Stimulated activated CD8-positive, alpha-beta memory T cell treated with anti-CD3 and anti-CD28 coated beads, Interleukin-4, amount 100 ng/mL, for 24 hours (primary cell): ENCODE measurements at places on chromosomes 4 and X.

DNA sequence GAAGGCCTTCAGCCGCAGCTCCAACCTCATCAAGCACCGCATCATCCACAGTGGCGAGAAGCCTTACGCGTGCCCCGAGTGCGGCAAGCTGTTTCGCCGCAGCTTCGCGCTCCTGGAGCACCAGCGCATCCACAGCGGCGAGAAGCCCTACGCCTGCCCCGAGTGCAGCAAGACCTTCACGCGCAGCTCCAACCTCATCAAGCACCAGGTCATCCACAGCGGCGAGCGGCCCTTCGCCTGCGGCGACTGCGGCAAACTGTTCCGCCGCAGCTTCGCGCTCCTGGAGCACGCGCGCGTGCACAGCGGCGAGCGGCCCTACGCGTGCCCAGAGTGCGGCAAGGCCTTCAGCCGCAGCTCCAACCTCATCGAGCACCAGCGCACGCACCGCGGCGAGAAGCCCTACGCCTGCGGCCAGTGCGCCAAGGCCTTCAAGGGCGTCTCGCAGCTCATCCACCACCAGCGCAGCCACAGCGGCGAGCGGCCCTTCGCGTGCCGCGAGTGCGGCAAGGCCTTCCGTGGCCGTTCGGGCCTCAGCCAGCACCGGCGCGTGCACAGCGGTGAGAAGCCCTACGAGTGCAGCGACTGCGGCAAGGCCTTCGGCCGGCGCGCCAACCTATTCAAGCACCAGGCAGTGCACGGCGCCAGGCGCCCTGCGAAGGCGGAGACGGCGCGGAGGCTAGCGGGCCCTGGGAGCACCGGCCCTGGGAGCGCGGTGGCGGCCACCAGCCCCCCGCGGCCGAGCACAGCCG is 9.8 kb downstream of the ZFP92 start:
- DNase-seq = no peak

GRCh38 chrX:105266456-105266855 is 46.0 kb upstream of the TEX13A start:
- no peak for DNase-seq

DNA sequence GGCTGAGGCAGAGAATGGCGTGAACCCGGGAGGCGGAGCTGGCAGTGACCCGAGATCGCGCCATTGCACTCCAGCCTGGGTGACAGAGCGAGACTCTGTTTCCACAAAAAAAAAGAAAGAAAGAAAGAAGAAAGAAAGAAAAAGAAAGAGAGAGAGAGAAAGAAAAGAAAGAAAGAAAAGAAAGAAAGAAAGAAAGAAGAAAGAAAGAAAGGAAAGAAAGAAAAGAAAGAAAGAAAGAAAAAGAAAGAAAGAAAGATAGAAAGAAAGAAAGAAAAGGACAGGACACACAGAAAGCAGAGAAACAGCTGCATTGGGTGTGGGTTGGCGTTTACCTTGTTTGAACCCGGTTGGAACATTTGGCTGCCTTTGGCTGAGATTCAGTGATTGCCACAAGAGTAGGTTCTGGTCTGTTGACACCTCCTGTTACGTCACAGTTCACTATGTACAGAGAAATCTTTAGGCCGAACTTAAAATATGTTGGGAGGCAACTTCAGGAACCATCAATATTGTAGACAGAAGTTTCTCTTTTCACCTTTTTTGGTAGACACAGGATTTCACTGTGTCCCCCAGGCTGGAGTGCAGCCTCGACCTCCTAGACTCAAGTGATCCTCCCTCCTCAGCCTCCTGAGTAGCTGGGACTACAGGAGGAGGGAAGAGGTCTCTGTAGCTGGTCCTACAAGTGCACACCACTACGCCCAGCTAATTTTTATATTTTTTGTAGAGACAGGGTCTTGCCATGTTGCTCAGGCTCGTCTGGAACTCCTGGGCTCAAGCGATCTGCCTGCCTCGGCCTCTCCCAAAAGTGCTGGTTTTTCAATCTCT is 16.3 kb upstream of the PLCXD1 start:
- no peak for DNase-seq

DNA sequence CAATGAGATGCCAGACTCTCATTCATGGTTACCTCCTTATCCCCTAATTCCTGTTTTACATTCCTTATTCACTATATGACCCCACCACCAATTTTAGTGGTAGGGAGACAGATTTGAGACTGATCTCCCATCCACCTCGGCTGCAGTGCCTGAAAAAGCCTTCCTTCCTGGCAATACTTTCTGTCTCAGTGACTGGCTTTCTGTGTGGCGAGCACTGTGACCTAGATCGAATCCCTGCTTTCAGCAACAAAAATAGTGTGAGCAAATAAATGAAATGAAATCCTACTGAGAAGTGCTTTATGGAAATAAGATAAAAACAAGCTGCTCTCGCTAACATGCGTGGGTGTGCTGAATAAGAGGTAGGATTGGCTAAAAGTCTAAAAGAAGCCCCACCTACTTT is 165.3 kb downstream of the GPM6A start:
- DNase-seq = no peak

DNA sequence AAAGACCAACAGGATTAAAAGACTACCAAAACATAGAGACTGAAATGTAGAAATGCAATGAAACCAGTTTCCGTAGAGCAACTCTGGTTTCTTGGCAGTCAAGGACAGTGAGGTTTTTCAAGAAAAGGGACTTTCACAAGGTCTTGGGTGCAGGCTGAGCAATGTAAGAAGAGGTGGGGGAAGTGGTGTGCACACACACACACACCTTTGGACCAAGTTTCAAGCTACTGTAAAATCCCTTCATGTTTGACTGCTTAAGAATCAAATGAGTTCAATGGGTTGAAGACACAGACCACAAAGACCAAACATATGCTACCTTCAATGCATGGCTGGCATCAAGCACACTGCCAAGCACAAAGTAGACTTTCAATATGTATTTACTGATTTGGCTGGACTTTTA is 17.8 kb upstream of the MCF2 start:
- no peak for DNase-seq

DNA sequence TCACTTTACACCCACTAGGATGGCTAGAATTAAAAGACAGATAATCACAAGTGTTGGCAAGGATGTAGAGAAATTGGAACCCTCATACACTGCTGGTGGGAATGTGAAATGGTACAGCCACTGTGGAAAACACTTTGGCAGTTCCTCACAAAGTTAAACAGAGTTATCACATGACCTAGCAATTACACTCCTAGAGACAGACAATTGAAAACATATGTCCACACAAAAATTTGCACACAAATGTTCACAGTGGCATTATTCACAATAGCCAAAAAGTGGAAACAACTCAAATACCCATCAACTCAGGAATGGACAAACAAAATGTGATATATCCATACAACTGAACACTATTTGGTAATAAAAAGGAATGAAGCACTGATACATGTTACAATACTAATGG is 5.7 kb downstream of the ZNF280C start:
- no peak for DNase-seq

DNA sequence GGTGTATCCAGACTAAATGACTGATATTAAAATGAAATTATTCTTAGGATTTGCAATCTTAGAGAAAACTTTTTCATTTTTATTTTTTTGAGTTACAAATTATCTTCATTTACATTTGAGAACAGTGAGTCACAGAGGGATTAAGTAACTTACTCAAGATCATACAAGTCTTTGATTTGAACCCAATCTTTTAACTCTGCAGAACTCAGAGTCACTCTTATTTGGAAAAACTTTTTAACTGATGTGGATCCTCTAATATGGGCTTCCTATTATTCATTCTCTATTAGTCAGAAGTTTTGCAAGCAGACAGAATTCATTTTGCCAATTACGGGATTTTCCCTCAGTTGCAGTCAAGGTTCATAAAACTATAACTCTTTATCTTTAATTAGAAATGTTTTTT is 20.1 kb downstream of the HPRT1 start:
- no peak for DNase-seq

DNA sequence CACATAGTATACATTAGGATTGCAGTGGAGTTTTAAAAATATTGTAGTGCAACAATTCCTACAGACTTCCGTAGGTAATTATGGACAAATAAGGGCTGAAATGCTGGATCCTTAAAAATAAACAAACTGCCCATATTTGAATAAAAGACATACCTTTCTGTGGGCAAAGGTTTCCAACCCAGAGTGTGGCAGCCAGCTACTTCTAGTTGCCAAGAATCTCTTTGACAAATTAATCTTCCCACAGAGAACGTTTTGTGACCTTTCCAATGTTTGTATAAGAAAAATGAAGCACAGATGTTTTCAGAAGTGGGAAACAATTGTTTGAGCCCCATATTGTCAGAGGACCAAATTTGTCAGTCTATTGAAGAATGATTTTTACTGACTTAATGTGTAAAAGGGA is 21.1 kb downstream of the GRPR start:
- no peak for DNase-seq

- DNase-seq = no peak
These were observed 56.4 kb upstream of the HMX1 start for GRCh38 chr4:8928074-8928473.

DNA sequence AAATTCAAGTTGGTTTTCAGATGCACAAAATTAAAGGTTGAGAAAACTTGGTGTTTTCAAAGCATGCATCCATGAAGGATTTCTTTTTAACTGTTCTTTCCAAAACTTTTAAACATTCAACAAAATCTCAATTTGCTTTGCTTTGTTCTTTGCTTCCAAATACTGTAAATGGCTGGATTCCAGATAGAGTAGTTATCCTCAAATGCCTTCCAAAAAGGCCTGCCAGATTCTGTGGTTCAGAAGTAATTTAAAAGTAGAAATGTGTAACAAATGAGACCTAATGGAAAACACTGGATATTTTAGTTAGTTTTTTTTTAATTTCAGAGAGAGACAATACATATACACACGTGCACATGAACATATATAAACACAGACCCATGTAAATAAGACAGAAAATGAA is 97.3 kb downstream of the NR3C2 start:
- DNase-seq = no peak

GRCh38 chrX:9586992-9587392 is 122.1 kb downstream of the TBL1X start:
- no peak for DNase-seq

DNA sequence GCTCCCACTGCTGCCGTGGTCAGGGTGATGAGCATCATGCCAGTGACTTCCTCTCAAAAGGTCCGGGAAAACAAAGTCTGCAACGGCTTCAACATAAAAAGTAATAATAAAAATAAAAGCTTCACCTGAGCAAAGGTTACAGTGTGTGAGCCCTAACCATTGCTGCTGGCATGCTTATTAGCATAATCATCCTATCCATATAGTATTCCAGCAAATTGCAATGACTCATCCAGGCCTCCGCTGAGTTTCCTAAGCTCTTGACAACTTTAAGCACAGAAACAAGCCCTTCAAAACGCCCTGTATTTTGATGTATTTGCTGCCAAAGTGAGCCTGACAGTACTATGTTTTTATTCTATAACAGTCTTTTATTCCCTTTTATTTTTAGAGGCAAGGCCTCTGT is 100.5 kb downstream of the AASDH start:
- no peak for DNase-seq

DNA sequence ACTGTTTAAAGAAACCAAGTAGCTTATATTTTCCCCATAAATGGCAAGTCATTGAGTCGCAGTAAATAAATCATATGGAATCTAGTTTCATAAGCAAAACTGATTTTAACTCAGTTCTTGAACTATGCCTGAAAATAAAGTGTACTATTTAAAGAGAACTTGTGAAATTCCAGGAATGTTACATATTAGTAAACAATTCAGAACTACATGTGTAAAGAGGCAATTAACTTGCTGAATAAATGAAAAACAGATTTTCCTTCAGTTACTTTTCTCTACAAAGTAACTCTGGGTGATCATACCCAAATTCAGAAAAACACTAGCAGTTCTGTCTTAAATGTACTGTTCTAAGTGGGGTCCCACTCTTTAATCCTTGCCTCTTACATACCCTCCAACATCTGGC is 236.1 kb upstream of the EDNRA start:
- DNase-seq = no peak
